ENCODE measurements at places on chromosomes 5 and 9.

DNA sequence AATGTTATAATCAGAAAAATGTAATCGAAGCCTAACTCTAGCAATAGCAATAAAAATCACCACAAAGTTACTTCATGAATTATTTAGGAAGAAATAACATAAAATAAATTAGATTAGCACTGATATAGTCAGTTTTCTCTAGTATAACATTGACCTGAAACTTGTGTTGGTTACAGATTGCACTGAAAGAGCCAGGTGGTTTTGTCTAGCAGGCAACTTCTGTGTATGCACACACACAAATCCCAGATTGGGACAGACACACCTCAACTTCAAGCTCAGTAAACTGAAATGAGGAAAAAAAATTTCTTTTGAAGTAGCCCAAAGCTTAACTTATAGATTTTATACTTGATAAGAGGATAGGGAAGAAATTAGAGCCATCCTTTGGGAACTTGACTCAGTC is 129.3 kb downstream of the EFNA5 start:
- DNase-seq: no peak

DNA sequence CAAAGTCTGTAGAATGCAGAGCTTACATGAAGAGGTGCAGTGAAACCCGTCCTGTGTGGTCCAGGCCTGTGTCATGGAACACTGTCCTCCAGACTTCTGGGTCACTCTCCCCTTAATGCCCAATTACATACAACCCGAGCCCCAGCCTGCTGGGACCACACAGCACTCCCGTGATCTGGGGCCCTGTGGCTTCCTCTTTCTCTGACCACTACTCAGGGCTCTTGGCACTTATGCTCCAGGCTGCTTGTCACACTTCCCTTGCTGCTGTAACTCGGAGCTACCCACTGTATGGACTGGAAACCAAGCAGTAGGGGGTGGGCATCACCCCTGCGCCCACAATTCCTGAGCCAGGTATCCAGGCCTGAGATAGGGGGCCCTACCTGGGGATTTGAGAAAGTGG is 10.3 kb upstream of the IL3 start:
- DNase-seq: no peak

DNA sequence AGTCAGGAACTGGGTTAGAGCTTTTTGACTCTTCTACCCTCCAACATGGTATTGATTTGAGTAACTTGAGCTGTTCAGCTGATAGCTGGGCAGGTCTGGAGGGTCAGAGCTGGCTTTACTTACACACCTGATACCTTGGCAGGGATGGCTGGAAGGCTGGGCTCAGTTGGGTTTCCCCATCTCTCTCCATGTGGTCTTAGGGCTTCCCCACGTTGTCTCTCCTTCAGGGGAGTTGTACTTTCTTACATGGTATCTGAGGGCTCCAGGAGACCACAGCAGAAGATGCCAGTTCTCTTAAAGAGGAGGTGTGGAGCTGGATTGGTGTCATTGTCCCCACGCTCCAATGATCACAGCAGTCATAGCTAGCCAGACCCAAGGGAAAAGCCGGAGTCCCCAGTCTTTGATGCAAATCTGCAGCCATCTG is 25.6 kb downstream of the ISOC1 start:
- DNase-seq: no peak

DNA sequence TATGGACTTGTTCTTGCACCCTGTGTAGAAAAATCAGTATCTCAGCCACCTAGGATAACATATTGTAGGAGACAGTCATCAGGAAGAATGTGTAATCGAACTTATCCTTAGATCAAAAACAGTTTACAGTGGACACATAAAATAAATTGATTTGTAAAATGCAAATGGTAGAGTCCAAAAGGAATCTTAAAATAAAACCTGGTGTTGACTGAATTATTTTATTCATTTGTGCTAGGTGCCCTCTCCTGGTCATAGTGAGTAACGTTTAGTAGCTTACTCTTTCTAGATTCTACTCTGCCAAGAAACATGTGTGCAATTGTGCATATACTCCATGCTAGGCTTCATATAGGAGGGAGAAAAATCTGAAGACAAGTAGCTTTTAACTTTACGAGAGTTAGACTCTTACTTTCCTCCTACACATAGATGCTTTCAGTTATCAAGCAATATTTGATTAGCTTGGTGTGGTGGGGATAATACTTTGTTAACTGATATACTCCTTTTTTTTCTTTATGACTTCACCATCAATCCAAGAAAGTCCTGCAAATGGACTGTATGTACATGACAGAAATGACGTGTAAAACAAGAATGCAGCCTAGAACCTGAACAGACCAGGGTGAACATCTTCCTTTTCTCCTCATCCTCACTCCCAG is 23.7 kb upstream of the LOX start:
- no peak for DNase-seq

GRCh38 chr5:149141224-149141956 is at the start of gene ABLIM3:
TSS of gene ABLIM3 (plus strand) at chr5:149141493. CDS start at chr5:149142096, 603 bp downstream.
- DNase-seq: peak; percentile 82

GRCh38 chr5:76401801-76402250 is 1.3 kb upstream of the IQGAP2 start:
- no peak for DNase-seq

GRCh38 chr5:181088289-181088688 is 42.7 kb downstream of the OR2V1 start:
- no peak for DNase-seq

DNA sequence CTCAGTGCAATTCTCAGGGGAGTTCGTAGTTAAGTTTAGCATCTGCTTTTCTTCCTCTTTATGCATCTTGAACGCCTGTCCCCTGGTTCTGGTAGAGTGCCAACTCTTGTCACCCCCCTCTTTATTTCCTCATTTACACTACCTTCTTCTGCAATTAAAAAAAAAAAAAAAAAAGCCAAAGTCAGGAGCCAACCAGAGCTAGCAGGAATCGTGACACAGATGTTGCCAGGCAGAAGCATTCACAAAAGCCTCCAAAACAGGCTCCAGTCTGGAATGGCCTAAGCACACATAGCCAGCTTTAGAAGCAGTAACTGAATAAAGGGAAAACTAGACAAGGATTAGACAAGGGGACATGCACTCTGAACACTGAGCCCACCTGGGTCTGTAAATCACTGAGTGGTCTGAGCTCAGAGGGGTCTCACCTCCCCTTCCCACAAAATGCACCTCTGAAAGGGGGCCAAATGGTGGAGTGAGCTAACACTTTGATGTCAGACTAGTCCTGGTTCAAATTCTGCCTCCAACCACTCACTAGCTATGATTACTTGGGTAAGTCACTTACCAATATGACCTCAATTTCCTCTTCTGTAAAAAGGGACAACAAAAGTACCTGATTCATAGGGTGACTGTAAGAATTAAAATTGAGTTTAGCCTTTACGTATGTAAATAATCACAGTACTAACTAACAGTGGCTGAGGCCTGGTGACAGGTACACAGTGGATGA is 2.0 kb downstream of the CD74 start:
- DNase-seq: peak; percentile 83

- no peak for DNase-seq
Measured at GRCh38 chr5:53515988-53516387, 35.6 kb downstream of the FST start.

- DNase-seq: no peak
Measured at GRCh38 chr5:131279204-131279603, 15.4 kb downstream of the CDC42SE2 start.

DNA sequence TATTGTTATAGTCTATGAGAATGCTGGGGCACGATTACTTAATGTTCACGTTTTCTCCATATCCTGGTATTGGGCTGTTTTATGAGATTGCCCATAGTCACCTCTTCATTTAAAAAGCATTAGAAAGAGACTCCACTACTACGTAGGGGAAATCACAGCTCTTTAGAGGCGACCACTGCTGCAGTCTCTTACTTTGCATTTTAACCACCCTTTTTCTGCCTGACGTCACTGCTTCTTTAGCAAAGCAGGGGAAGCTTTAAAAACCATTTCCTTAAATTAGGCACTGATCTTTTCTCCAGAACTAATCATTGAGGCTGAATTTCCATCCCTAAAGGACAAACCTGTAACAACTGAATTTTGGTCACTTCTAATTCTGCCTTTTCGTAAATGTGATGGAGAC is 38.9 kb downstream of the ZNF608 start:
- DNase-seq: no peak

- DNase-seq: peak; percentile 32
Measured at GRCh38 chr9:124017929-124018729, 6.6 kb downstream of the LHX2 start.

- DNase-seq: no peak
Measured at GRCh38 chr5:112918679-112919078, 3.3 kb downstream of the REEP5 start.

DNA sequence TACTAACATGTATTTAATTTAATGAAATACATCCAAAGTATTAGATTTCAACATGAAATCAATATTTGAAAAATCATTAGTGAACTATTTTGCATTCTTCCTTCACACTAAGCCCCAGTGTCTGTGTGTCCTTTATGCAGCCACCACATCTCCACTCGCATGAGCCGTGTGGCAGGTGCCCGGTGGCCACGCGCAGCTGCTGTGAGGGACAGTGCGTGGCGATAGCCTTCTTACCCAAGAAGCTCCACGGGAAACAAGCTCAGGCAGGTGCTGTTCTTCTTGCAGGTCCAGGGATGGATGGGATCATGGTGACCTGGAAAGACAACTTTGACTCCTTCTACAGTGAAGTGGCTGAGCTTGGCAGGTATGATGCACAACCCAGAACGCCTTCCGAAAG is 79.3 kb upstream of the OTULINL start:
- DNase-seq: no peak
